ENCODE measurements at places on chromosomes 16 and 17. TPM values are rescaled to one million over a fixed set of nuclear protein-coding genes. Genes with fewer than 3 reads are reported as not detected.

SNAI3 gene
- 1.4 TPM for total RNA-seq

ZNF785 gene
- 14.9 TPM for total RNA-seq

HSD11B2 gene
- total RNA-seq = not detected

LGALS9B gene
- not detected for total RNA-seq

NXPH3 gene
- total RNA-seq = not detected

UTP4 gene
- 22.0 TPM for total RNA-seq

MYH8 gene
- not detected for total RNA-seq

KCNJ2 gene
- total RNA-seq = not detected

PMP22 gene
- not detected for total RNA-seq

DNA sequence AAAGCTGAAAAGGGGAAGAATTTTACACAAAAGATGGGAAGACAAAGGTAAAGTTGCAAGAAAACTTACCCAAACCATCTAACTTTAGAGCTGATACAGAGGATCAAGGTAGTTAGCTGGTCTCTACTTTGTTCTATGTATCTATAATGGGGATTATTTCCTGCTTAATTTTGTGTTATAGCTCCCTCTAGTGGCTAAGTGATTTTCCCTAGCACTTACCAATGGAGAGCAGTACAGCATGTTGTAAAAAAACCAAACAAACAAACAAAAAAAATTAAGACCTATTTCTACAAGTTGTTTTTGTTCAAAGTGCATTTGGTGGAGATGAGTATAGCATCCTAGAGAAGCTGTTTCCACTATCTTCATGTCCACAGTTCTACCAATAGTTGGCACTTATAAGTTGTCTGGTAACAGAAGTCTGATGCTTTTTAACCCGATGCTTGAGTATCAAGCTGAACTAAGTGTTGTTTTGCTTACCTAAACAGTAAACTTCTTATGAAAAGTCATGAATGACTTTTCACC, 7.5 kb downstream of the SRSF1 start:
- DNase-seq = peak; percentile 89
- no peaks in the 10 kb centered on the region for H3K27me3 ChIP-seq
- peaks cover 70% of the 10 kb centered on the region for H3K36me3 ChIP-seq
- H3K4me3 ChIP-seq = no peak overlapping the region

DNA sequence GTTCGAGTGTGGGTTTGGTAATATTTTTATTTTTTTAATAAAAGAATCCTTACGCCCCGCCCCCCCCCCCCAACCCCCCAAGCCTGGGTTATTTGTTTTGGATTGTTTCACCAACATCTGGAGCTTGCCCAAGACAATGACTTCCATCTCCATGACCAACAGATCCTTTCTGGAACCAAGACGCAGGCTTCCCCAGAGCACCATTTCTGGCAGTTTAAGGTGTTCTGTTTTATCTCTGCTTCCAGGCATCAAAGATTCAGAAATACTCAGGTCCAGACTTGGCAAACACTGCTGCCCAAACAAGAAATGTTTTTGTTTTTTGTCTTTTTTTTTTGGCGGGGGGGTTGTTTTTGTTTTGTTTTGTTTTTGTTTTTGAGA, 56.1 kb downstream of the PLXDC1 start:
- H3K4me1 ChIP-seq = peaks cover 19% of the 10 kb centered on the region
- no peaks in the 10 kb centered on the region for H3K27me3 ChIP-seq
- no peak overlapping the region for H3K27ac ChIP-seq
- no peak for DNase-seq

DNA sequence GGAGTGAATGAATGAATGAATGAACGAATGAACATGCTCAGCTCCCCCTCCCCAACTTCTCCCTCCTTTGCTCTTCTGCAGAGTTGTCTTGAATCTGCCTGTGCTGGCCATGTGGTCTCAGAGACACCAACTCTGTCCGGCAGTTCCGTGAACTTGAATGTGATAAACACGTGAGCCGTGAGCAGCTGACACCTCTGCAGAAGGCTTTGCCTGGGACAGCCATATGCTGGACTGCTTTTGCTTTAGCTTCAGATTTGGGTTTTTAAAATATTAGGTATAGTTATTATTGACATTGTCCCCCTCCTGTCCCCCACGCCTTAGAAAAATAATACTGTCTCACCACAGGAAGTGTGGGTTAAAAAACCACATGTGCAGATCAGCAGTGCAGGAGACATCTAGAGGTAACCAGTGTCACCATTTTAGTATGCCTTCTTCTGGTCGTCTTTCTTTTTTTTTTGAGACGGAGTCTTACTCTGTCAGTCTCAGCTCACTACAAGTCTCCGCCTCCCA, 83.8 kb downstream of the ABCC1 start:
- H3K27ac ChIP-seq = no peak overlapping the region
- H3K27me3 ChIP-seq = no peaks in the 10 kb centered on the region
- peaks cover 20% of the 10 kb centered on the region for H3K36me3 ChIP-seq

GRCh38 chr17:235831-236640, 54.6 kb upstream of the DOC2B start:
- H3K27me3 ChIP-seq = no peaks in the 10 kb centered on the region
- peaks cover 57% of the 10 kb centered on the region for H3K4me1 ChIP-seq
- no peak overlapping the region for H3K4me3 ChIP-seq

- H3K36me3 ChIP-seq = no peaks in the 10 kb centered on the region
- no peak overlapping the region for H3K27ac ChIP-seq
- no peaks in the 10 kb centered on the region for H3K27me3 ChIP-seq
- no peak overlapping the region for H3K4me3 ChIP-seq
- H3K4me1 ChIP-seq = no peaks in the 10 kb centered on the region
These were observed 267.9 kb downstream of the CPPED1 start for GRCh38 chr16:12535535-12536411.

DNA sequence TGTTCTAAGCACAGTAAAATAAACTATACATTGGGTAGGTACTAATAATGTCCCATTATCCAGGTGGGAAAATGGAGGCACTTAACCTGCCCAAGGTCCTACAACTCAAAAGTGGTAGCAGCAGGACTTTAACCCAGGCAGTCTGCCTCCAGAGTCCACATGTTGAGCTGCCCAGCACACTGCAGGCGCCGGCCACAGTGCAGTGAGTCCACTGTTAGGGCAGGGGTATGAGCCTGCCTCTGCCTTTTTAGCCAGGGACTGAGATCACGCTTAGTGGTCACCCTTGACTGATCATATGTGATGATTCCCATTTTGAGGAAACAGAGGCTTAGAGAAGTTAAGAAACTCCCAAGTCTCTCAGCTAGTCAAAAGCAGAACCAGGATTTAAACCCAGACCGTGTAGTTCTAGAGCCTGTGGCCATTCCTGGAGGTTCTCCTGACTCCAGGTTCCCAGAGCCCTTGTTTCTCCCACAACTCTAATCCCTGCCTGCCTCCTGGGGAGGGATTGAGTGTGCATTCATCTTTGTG, 8.4 kb downstream of the CES1 start:
- no peaks in the 10 kb centered on the region for H3K4me1 ChIP-seq
- H3K4me3 ChIP-seq = no peak overlapping the region
- DNase-seq = no peak
- no peak overlapping the region for H3K27ac ChIP-seq

DNA sequence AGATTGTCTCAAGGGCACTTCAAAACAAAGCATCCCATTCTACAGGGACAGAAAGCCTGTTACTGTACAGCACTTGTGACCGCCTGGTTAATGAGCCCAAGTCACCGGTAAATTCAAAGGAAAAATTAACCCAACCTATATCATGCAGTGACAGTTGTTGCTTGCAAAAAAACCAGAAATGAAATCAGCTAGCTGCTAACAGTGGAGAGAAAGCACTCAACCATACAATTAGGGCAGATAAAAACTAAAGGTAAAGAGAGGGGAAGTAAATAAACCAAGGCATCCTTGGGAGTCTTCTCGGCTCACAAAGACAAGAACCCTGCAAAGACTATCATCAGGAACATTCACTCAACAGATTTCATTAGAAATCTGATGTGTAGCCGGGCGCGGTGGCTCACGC, 5.9 kb downstream of the RETREG3 start:
- no peak overlapping the region for H3K4me3 ChIP-seq
- H3K36me3 ChIP-seq = no peaks in the 10 kb centered on the region
- H3K27me3 ChIP-seq = no peaks in the 10 kb centered on the region
- peaks cover 23% of the 10 kb centered on the region for H3K4me1 ChIP-seq
- H3K27ac ChIP-seq = no peak overlapping the region
- DNase-seq = no peak

- no peak overlapping the region for H3K27ac ChIP-seq
- no peaks in the 10 kb centered on the region for H3K36me3 ChIP-seq
- no peak for DNase-seq
- H3K27me3 ChIP-seq = no peaks in the 10 kb centered on the region
- no peak overlapping the region for H3K4me3 ChIP-seq
- no peaks in the 10 kb centered on the region for H3K4me1 ChIP-seq
These were observed 88.2 kb downstream of the NOG start for GRCh38 chr17:56681561-56682266.

Measured in Karpas-422 (cell line).